IMR-90 (cell line): ENCODE measurements at places on chromosomes 2 and 18. TPM values are rescaled to one million over a fixed set of nuclear protein-coding genes. Genes with fewer than 3 reads are reported as not detected.
A peak's percentile ranks its signal among the peaks of the same experiment; 100 is the strongest.

DNA sequence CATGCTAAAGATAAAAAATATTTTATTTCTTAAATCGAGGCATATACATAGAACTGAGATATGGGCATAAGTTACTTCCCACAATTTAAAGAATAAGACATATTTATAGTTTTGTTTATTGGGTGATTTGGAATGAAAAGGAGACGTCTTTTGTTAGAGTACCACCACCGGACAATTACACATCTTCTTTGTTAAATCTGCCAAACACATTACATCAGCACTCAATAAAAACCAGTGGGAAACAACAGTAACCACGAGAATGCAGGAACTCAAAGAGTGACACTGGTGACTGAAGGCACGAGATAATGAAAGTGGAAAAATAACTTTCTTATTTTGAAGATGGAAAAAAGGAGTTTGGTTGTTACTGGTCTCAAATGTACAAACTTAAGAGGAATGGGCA, 92.6 kb upstream of the TFCP2L1 start:
- no peak overlapping the region for H3K27ac ChIP-seq
- DNase-seq, result no peak
- H3K4me3 ChIP-seq, result no peak overlapping the region
- H3K36me3 ChIP-seq, result peaks cover 27% of the 10 kb centered on the region
- peaks cover 8% of the 10 kb centered on the region for H3K4me1 ChIP-seq

DNA sequence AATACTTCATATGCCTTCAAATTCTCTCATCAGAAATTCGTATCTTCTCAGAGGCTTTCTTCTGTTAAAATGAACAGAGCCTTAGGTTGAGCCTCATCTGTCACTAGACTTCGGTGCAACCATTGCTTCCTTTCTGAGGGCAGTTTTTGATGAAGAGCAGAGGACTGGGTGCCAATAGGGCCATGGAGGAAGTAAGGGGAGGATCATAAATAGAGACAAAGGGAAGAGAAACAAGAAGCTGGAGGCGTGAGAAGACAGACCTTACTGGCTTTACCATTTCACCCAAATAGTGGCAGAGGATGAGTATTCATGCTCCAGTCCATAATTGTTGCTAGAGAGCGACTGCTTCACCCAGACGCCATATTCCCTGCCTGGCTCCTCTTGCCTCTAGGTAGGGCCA, 215.6 kb upstream of the PKDCC start:
- peaks cover 5% of the 10 kb centered on the region for H3K27me3 ChIP-seq
- H3K4me1 ChIP-seq, result no peaks in the 10 kb centered on the region
- no peak overlapping the region for H3K4me3 ChIP-seq
- no peak for DNase-seq
- H3K27ac ChIP-seq, result no peak overlapping the region
- H3K36me3 ChIP-seq, result no peaks in the 10 kb centered on the region

DNA sequence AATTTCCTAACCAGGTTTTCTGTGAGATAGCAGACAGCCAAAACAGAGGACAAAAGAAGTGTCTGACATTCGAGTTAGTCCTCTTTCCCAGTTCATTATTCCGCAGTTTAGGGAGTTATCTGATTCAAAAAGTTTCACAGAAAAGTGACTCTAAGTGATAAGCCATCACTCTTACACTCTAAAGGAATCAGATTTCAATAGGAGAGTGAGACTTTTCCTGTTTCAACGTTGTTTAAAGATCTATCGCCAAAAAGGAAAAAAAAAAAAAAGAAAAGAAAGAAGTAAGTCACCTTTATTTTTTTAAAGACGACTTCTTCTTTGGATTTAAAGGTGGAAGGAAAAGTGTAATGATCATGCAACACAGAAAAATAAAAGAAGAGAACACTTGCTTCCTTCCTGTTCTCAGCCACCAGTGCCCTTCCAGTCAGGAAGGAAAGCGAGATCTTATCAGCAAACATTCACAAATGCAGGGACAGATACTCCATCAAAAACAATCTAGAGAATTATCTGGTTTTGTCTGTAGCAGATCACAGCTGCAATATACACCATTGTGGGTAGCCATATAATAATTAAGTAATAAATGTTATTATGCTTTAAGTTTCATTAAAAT, 49.8 kb downstream of the TFPI start:
- no peak for DNase-seq
- H3K36me3 ChIP-seq, result peaks cover 1% of the 10 kb centered on the region; the same call in 1 of the 2 replicates
- H3K4me3 ChIP-seq, result no peak overlapping the region
- peaks cover 13% of the 10 kb centered on the region for H3K4me1 ChIP-seq

DNA sequence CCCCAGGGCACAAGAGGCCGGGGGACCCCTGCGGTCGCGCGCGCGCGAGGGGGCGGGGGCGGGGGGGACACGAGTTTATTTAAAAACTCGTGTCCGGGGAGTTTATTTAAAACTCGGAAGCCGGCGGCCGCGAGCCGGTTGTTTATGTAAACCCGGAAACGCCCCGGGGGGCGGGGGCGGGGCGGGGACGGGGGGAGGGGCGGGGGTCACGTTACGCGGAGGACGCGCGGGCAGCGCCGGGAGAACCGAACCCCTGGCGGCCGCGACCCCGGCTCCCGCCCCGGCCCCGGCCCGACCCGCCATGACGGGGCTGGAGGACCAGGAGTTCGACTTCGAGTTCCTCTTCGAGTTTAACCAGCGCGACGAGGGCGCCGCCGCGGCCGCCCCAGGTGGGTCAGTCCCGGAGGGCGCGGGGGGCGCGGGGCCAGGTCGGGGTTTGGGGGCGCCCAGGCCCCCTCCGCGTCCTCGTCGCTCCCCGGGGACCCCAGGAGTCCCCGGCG, 4.4 kb downstream of the NFATC1 start:
- H3K4me3 ChIP-seq, result peak overlapping the region; percentile 86
- H3K27me3 ChIP-seq, result peaks cover 4% of the 10 kb centered on the region; the same call in 1 of the 2 replicates
- peaks cover 1% of the 10 kb centered on the region; the same call in 1 of the 2 replicates for H3K4me1 ChIP-seq
- H3K36me3 ChIP-seq, result no peaks in the 10 kb centered on the region
- peak overlapping the region; percentile 22; the same call in 1 of the 2 replicates for H3K27ac ChIP-seq
- DNase-seq, result no peak

DNA sequence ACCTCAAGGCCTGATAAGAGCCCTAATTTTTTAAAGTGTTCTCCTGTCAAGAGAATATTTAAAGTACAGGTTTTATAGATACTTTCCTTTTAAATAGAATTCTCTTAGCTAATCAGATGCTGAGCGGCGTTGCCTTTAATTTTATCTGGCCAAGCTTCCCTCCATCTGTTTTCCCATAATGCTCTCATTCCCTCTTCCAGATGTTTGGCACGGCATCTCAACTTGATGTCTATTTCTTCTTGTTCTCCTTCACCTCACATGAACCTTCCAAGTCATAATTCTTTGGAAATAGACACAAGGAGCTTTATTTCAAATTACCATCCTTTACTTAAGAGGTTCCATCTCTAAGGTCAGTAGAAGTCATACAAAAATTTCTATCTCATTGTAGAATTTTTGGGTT, 76.1 kb upstream of the CPO start:
- H3K4me3 ChIP-seq, result no peak overlapping the region
- no peaks in the 10 kb centered on the region for H3K4me1 ChIP-seq
- H3K27me3 ChIP-seq, result no peaks in the 10 kb centered on the region
- H3K27ac ChIP-seq, result no peak overlapping the region
- no peaks in the 10 kb centered on the region for H3K36me3 ChIP-seq

- peaks cover 9% of the 10 kb centered on the region for H3K4me1 ChIP-seq
- no peak overlapping the region for H3K27ac ChIP-seq
- no peak overlapping the region for H3K4me3 ChIP-seq
- DNase-seq, result no peak
Measured at GRCh38 chr18:61738042-61738441, 154.8 kb downstream of the RNF152 start.

GRCh38 chr18:76232779-76233178, 262.3 kb downstream of the ZNF516 start:
- no peaks in the 10 kb centered on the region for H3K4me1 ChIP-seq
- no peak overlapping the region for H3K27ac ChIP-seq
- no peak overlapping the region for H3K4me3 ChIP-seq
- H3K36me3 ChIP-seq, result no peaks in the 10 kb centered on the region

GRCh38 chr2:127634066-127634617, 11.8 kb upstream of the GPR17 start:
- no peak for DNase-seq
- peaks cover 2% of the 10 kb centered on the region; the same call in 1 of the 2 replicates for H3K36me3 ChIP-seq
- peaks cover 14% of the 10 kb centered on the region for H3K4me1 ChIP-seq

DNA sequence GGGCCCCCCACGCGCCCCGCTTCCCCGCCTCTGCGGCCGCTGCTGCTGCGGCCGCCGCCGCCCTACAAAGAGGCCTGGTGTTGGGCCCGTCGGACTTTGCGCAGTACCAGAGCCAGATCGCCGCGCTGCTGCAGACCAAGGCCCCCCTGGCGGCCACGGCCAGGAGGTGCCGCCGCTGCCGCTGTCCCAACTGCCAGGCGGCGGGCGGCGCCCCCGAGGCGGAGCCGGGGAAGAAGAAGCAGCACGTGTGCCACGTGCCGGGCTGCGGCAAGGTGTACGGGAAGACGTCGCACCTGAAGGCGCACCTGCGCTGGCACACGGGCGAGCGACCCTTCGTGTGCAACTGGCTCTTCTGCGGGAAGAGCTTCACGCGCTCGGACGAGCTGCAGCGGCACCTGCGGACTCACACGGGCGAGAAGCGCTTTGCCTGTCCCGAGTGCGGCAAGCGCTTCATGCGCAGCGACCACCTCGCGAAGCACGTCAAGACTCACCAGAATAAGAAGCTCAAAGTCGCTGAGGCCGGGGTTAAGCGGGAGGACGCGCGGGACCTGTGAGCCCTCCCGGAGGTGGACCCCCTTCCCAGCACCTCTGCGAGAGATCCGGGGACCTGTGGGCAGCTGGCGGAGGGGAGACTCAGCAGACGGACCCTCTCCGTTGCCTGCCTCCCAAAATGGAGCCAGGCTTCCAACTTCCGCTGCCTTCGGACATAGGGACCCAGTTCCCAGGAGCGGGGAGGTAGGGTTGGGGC, 1.9 kb downstream of the SP5 start:
- no peak overlapping the region for H3K4me3 ChIP-seq
- peaks cover 62% of the 10 kb centered on the region for H3K27me3 ChIP-seq
- H3K36me3 ChIP-seq, result no peaks in the 10 kb centered on the region
- H3K4me1 ChIP-seq, result no peaks in the 10 kb centered on the region; the same call in 1 of the 2 replicates
- H3K27ac ChIP-seq, result no peak overlapping the region
- peak; percentile 5 for DNase-seq

- no peak for DNase-seq
- H3K27me3 ChIP-seq, result no peaks in the 10 kb centered on the region
- H3K4me3 ChIP-seq, result no peak overlapping the region
- peaks cover 5% of the 10 kb centered on the region; the same call in 1 of the 2 replicates for H3K4me1 ChIP-seq
- H3K27ac ChIP-seq, result no peak overlapping the region
Measured at GRCh38 chr2:127656569-127657231, 10.7 kb downstream of the GPR17 start.

DNA sequence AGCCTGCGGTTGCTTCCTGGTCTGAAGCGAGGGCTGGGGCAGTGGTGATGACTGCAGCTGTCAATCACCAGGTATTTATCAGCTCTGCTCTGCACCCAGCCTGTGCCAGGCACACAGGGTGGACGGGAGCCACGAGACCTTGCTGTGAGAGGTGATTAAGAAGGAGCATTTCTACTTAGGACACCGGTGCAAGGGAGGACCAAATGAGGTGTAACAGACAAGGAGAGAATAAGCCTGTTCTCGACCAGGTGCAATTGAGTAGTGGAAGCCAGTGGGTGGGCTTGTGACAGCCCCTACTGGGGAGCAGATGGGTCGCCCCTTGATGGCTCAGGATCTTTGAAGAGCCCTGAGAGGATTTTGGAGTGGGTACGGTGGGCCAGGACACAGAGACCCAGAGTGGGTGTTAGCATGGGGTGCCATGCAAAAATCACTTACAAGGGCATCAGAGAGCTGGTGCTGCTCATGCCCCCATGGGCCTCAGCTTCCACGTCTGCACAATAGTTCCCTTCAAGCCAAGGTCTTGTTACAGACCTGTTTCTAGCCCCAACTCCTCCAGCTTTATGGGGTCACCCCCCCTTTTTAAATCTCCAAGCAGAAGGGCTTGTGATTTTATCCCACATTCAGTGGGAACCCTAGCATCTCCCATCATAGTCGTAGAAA, 24.6 kb downstream of the GPR55 start:
- H3K4me1 ChIP-seq, result no peaks in the 10 kb centered on the region
- H3K27me3 ChIP-seq, result peaks cover 47% of the 10 kb centered on the region
- no peak overlapping the region for H3K4me3 ChIP-seq
- H3K36me3 ChIP-seq, result no peaks in the 10 kb centered on the region

GRCh38 chr2:101111917-101112771, 39.0 kb downstream of the TBC1D8 start:
- no peak overlapping the region for H3K4me3 ChIP-seq
- DNase-seq, result peak; percentile 50
- H3K27ac ChIP-seq, result no peak overlapping the region

DNA sequence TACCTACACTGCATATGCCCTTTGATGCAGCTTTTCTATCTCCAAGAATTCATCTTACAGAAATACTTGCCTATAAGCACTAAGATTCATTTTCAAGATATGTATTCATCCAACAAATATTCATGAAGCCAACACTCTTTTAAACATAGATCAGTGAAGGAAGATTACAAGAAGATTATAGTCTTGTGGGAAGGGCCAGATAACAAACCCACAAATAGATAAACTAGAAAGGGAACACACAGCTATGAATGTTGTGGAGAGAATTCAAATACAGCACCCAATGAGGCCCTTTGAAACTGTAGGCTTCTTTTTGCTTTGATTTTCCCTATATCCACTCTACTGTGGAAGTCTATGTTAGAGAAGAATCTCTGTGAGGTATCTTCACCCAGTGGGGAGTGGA, 186.7 kb upstream of the RBMS1 start:
- no peaks in the 10 kb centered on the region for H3K27me3 ChIP-seq
- H3K4me3 ChIP-seq, result no peak overlapping the region
- no peaks in the 10 kb centered on the region for H3K4me1 ChIP-seq

GRCh38 chr18:24114924-24115549, 23.8 kb upstream of the CABYR start:
- peak; percentile 4 for DNase-seq
- H3K27ac ChIP-seq, result no peak overlapping the region
- no peak overlapping the region for H3K4me3 ChIP-seq
- peaks cover 20% of the 10 kb centered on the region for H3K36me3 ChIP-seq

DNA sequence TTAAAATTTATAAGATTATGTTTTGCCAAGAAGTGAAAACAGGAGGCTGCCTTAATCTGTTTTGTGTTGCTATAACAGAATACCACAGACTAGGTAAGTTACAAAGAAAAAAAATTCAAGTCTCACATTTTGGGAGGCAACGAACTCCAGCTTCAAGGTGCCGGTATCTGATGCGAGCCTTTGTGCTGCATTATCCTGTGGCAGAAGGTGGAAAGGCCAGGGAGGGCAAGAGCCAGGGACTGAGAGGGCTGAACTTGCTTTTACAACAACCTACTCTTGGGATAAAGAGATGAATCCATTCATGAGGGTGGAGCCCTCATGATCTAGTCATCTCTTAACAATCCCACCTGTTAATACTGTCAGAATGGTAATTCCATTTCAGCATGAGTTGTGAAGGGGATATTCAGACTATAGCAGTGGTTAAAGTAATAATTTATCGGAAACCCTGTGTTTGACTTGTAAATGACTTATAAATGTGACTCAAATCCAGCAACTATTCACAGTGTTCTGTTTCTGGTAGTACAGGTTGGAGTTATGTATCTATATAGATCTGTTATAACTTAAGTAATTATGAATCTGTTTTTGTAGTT, 3.7 kb downstream of the MTX2 start:
- no peaks in the 10 kb centered on the region; the same call in 1 of the 2 replicates for H3K27me3 ChIP-seq
- DNase-seq, result no peak
- H3K36me3 ChIP-seq, result no peaks in the 10 kb centered on the region
- H3K27ac ChIP-seq, result no peak overlapping the region

Gene ST6GAL2
- not detected in 2 replicates for total RNA-seq

Gene PCARE
- not detected in 2 replicates for total RNA-seq

Gene DTNA
- 7.5 and 9.5 TPM in 2 replicates for total RNA-seq

Gene FAM161A
- total RNA-seq, result 1.1 and 1.3 TPM in 2 replicates

Gene SERPINB10
- total RNA-seq, result not detected in 2 replicates
